Kidney epithelial cell (primary cell): ENCODE measurements at places on chromosomes 6 and 20. TPM values are rescaled to one million over a fixed set of nuclear protein-coding genes. Genes with fewer than 3 reads are reported as not detected.

GRCh38 chr6:113076116-113076515 is 729.0 kb downstream of the RFPL4B start:
- DNase-seq: no peak

The FILIP1 gene
- 0.04 and 0.21 TPM in 2 replicates for total RNA-seq

DNA sequence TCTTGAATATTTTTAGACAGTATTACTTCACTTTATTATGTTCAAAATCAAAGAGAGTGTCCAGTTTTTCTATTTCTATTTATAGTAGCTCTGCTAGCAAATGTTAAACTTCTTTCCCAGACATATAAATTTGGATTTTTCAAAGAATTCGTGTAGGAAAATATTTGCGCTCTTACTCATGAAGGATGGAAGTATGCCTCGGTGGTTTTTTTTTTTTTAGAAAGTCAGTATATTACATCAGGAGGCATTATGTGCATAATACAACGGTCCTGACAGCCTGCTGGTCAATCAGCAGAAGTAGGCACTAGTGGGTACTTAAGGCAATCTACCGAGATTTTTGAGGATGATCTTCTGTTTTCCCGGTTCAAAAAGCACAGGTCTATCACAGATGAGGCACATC is 249.3 kb downstream of the TBX18 start:
- DNase-seq: no peak

The SEMG1 gene
- not detected in 2 replicates for total RNA-seq

GRCh38 chr20:10626896-10627295 is 46.9 kb downstream of the JAG1 start:
- DNase-seq: no peak

GRCh38 chr6:154602296-154602695 is 91.8 kb upstream of the CNKSR3 start:
- DNase-seq: peak; percentile 16

DNA sequence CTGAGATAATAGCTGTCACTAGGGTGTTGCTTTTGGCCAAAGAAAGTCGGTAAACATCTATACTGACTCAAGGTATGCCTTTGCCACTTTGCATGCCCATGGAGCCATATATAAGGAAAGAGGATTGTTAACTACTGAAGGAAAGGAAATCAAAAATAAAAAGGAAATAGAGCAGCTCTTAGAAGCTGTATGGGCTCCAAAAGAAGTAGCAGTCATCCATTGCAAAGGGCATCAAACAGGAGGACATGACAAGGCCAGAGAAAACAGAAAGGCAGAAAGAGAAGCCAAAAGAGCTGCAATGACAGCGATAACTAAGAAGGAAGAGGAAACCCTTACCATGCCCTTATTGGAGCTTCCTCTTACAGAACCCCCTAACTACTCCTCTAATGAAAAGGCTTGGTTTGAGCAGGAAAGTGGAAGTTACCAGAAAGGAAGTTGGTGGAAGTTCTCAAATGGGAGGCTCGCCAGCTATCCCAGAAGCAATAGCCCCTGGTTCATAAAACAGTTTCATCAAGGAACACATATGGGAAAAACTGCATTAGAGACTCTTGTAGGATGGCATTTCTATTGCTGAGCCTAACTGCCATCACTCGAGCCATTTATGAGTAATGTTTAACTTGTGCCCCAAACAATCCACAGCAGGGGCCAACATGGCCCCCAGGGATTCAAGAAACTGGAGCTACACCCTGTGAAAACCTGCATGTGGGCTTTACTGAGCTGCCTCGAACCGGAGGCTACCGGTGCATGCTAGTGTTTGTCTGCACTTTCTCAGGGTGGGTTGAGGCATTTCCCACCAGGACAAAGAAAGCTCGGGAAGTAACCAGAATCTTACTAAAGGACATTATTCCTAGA is 7.0 kb downstream of the IL22RA2 start:
- no peak for DNase-seq

The CALHM4 gene
- not detected in 2 replicates for total RNA-seq

- DNase-seq: no peak
Measured at GRCh38 chr6:145372671-145373151, 362.6 kb downstream of the EPM2A start.

DNA sequence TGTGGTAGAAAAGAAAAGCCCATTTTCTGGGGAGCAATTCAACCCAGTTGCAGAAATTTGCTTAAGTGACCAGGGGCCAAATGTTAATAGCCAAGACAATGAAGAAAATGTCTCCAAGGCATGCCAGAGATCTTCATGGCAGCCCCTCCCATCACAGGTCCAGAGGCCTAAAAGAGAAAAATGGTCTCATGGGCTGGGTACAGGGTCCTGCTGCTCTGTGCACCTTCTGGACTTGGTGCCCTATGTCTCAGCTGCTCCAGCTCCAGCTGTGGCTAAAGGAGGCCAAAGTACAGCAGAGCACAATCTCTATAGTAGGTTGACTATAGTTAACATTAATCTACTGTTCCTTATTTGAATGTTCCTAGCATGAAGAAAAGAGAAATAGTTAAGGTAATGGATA is 44.7 kb downstream of the FRK start:
- no peak for DNase-seq

DNA sequence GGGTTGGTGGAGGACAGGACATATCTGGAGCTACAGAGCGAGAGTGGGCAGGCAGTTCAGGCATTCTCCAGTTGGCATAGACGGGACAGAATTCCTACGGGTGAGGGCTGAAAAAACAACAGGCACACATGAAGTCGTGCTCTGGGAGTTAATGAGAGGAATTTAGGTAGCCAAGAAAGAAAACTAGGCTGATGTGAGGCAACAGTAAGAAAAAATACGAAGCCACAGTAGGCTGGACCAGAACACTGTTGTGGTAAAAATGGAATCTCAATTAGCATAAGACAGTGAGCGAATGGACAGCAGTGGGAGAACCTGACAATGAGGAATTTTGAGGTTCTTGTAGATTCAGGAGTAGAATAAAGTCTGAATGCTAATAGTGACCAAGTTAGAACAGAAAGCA is 488.1 kb upstream of the AGPAT4 start:
- DNase-seq: no peak

GRCh38 chr6:155115893-155116570 is 120.9 kb downstream of the TIAM2 start:
- DNase-seq: no peak

The SIRPA gene
- total RNA-seq: 40.6 and 50.2 TPM in 2 replicates

The RAB44 gene
- total RNA-seq: 0.07 TPM in 1 of 2 replicates, not detected in the other

GRCh38 chr6:140388192-140388802 is 1013.8 kb upstream of the CITED2 start:
- no peak for DNase-seq

DNA sequence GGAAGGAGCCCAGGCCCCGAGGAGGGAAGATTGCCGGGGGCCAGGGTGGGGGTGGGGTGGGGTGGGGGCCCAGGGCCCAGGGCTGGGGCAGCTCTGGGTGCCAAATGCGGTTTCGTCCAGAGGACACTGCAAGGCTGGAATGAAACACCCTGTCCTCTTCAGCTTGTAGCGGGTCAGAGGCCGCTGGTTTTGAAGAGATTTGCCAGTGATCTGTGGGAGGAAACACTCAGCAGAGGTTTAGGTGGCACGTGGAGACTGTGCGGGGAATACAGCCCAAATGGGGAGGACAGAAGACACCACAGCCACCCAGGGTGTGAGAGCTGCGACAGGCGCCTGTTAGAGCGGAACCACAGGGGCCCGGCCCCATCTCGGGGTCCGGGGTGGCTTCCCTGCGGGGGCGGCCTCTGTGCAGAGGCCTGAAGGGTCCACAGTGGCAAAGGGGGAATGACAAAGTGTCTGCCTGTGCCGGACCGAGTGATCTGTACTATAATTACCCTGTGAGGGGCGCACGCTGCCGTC is 29.2 kb downstream of the FRMD1 start:
- DNase-seq: no peak

GRCh38 chr20:60300374-60300773 is 342.2 kb downstream of the CDH26 start:
- no peak for DNase-seq

DNA sequence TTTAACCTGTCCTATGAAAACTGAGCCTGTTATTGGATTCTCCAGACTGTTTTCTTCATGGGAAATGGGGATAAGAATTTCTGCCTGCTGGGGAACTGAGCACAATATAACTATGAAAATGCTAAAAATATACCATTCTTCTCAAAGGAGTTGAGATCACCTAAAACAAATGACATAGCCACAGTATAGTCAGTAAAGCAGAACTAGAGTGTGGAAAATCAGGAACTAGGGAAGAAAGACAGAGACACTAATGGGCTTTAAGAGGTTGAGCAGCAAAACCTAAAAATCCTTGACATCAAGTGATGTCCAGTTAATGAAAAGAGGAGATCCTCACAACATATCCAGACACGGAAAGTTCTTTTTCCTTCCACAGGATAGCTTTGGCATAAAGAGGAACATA is 215.7 kb upstream of the CST7 start:
- DNase-seq: no peak

DNA sequence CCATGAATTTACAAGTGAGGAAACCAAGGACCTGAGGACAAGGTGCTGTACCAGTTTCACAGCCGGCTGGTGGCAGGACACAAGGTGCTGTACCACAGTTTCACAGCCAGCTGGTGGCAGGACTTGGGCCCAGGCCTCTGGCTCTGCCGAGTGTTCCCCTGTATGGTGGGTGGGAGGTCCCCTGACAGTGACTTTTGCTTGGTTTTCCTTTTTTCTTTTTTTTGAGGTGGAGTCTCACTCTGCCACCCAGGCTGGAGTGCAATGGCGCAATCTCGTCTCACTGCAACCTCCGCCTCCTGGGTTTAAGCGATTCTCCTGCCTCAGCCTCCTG is 212.4 kb downstream of the LY86 start:
- no peak for DNase-seq

- DNase-seq: no peak
Measured at GRCh38 chr6:37218061-37218460, 39.5 kb upstream of the TBC1D22B start.

DNA sequence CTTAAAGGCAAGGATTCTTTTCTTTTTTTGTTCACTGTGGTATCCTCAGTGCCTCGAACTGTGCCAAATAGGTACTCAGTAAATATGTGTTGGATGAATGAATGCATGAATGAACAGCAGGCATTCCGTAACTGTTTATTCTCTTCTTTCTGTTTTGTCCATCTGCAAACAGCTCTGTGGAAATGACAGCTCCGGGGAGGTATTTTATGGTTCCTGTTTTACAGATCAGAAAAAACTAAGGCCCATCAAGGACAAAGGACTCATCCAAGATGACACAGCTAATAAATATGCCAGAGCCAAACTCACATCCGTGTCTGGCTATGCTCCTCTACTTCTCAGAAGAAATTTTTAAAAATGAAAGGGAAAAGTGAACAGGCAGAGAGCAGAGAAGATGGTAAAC is 21.0 kb downstream of the JPH2 start:
- no peak for DNase-seq

GRCh38 chr6:25478973-25479372 is 173.0 kb upstream of the SCGN start:
- no peak for DNase-seq

- no peak for DNase-seq
Measured at GRCh38 chr20:2698912-2699311, 6.3 kb downstream of the EBF4 start.

- DNase-seq: no peak
Measured at GRCh38 chr6:134003542-134003951, 48.9 kb downstream of the SLC2A12 start.

The KIF25 gene
- not detected in 2 replicates for total RNA-seq

- no peak for DNase-seq
Measured at GRCh38 chr6:150606647-150607328, 7.1 kb downstream of the PLEKHG1 start.

The OPRM1 gene
- not detected in 2 replicates for total RNA-seq

- no peak for DNase-seq
Measured at GRCh38 chr6:44349904-44350649, 7.6 kb downstream of the SPATS1 start.
